Posterior cingulate gyrus (tissue), 11 donors: ENCODE measurements at places on chromosomes 16 and 17.
A peak's percentile ranks its signal among the peaks of the same experiment; 100 is the strongest.

DNA sequence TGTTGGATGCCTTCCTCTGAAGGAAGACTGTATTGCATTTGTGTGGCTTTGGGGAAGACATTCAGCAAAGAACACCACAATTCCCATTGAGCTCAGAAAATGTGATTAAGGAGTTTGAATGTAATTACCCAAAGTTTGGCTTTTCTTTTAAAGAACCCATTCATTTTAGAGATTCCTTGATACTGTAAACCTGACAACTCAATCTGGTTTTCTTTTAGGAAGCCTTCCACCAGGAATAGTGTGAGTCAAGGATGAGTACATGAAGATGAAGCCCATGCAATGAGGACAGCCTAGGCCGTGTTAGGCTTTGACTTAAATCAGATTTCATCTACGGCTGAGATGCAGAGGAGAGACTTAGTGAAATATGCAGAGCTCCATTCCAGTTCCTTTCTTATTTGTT, 271.7 kb upstream of the TBX2 start:
- no peak for DNase-seq

DNA sequence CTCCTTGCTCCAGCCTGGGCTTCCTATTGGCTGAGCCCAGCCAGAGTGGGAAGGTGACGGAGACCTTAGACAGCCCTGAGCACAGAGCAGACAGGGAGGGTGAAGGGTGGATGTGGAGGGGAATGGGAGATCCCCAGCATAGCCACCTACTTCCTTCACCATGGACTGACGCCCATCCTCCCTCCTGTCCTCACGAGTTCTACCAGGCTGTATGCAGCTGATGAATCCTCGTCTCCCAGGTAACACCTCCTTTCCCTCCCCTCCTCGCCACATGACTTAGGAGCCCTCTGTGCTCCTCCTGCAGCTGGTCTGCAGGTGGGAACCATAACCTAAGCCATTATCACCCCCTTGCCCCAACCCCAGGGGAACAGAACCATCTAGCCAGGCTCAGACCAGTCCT, 9.0 kb upstream of the CRHR1 start:
- DNase-seq, result no peak

DNA sequence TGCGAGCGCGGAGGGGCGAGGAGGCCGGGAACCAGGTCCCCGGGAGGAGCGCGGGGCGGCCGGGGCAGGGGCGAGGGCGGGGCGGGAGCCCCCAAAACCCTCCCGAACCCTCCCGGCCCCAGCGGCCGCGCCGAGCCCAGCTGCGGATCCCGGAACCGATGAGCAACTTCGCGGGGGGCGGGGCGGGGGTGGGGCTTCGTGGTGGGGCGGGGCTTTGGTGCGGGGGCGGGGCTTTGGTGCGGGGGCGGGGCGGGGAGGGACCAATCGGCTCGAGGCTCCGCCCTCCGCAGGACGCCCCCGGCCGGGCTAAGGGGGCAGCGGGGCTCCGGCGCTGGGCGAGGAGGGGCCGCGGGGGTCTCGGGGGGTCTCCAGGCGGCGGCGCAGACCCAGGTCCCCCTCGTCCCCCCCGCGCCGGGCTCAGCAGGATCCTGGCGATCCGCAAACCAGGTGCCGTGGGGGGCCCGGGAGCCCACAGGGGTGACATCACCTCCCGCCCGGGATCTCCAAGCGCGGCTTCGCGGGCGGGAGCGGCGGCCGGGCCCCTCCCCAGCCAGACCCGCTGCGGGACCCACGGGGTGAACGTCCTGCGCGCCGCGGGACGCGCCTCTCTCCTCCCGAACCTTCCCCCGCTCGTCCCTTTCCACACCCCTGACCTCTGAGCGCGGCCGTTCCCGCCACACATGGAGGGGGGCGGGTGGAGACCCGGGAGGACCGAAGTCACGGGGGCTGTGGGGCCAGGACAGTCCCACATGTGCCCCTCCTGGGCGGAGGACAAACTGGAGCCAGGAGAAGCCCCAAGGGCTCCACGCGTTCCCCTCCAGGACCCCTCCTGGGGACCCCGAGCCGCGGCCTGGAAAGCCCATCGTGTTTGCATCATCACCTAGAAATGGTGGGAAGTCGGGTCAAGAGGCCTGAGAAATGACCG, at the start of gene ABR:
Gene ABR (minus strand): TSS at position 164 of the 925 bp plus-strand sequence. CDS start 254 bp downstream, outside the sequence.
- DNase-seq, result no peak

GRCh38 chr17:15914400-15915170, 30.3 kb upstream of the ADORA2B start:
- no peak for DNase-seq

DNA sequence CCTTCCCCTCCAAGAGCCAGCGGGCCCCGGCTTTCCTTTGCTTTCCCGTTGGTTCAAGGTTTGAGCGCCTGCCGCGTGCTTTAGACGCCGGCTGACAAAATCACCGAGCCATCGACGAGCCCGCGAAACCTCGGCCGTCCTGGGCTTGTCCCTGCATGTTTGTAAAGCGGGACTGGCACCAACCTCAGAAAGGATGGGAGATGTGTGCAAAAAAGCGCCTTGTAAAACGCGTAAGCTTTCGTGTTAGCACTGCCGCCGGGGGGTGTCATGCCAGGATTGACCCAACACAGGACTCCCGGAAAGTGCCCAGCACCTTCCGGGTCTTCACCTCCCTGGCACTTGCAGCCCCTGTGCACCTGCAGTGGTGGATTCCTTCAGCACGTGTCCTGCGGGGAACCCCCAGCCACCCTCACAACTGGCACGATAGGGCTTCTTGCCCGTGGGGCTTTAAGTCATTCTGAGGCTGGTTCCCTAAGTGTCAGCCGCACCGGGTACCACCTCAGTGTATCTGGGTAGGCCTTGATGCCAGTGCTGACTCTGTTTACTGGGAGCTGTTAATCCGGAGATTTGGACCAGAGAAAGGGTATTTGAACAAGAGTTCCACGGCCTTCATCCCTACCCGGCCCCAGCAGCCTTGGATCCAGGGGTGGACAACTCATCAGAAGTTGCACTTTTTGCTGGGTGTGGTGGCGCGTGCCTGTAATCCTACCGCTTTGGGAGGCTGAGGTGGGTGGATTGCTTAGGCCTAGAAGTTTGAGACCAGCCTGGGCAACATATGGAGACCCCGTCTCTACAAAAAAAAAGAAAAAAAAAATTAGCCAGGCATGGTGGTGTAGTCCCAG, 817 bp downstream of the NDUFAF8 start:
- no peak for DNase-seq

DNA sequence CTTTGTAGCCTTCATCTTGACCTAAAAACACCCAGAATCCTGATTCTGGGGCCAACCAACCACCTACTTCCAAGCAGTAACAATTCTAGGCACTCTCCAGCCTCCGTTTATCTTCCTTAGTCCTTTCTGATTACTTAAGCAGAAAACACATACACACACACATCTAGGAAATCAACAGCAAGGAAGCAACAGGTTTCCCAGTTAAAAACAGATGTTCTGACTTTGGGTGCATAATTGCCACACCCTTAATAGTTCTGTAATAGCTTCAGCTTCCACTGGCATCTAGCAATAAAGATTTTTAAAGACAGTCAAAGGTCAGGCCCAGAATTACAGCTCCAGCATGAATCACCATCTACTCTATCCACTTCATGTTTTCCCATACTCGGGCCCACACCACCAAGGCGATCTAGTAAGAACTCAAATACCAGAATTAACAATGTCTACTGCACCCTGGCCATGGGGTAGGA, 2.6 kb downstream of the ARHGAP17 start:
- no peak for DNase-seq

DNA sequence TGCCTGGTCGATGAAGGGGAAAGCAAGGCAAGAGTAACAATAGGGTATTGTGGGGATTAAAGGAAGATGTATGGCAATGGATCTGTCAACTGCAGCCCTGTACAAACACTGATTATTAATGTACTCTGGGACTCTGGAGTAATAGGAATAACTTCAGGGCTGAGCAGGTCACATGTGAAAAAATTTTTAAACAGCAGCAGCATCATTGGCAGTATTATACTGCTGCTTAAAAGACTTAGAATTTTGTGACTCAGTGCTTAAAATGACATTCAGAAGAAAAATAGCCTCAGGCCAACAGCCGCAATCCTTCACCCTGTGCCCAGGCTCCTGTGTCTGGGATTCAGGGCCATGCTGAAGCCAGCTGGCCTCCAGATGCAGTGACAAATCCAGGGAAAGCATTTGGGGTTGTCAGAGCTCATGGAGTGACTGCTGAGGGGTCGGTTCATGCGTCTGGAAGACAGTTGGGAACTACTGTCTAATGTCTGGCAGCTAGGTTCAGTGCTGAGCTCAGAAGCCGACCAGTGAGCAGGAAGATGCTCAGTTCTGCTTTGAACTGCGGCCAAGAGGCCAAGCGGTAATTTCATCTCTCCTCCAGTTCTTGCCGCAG, 22.2 kb downstream of the TEX2 start:
- no peak for DNase-seq

- DNase-seq, result no peak
Measured at GRCh38 chr16:24939738-24940137, 75.4 kb downstream of the ARHGAP17 start.

- DNase-seq, result no peak
Measured at GRCh38 chr17:38711792-38712571, 6.9 kb downstream of the MLLT6 start.

- DNase-seq, result no peak
Measured at GRCh38 chr17:50537721-50538548, 5.4 kb downstream of the EPN3 start.

GRCh38 chr16:25637236-25637635, 54.5 kb upstream of the HS3ST4 start:
- DNase-seq, result no peak

DNA sequence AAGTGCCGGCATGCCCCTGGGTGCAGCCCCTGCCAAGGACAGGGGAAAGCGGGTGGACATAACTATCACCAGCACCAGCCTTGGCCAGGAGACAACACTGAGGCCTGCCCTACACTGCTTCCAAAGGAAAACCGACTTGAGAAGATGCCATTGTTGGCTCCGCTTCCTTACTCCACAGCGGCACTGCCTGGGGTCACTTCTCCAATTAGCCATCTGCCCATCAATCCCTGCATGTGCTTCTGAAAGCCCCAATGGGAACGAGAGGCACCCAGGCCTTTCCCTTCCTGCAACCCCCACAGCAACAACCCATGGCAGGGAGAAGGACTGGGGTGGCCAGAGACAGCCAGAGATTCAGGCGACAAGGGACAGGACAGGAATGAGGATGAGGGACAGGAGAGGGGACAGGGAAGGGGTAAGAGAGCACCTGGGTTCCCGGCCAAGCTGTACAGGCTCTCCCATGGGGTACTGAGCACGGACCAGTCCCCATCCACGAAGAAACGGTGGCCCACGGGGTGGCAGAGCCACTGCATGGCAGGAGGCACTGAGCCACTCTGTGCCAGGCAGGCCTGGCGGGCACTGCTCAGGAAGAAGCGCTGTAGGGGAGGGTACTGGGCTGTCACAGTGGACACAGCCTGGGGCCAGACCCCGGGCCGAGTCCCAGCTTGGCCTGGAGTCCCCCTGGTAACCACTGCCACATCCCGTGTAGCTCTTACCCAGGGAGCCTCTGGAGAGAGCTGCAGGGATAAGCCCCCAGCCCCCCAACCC, 21.2 kb downstream of the SREBF1 start:
- no peak for DNase-seq

- DNase-seq, result peak; percentile 91
Measured at GRCh38 chr16:12900599-12901203, 697 bp upstream of the SHISA9 start.

- DNase-seq, result peak; percentile 55
Measured at GRCh38 chr17:82551779-82552457, 32.4 kb downstream of the FOXK2 start.

DNA sequence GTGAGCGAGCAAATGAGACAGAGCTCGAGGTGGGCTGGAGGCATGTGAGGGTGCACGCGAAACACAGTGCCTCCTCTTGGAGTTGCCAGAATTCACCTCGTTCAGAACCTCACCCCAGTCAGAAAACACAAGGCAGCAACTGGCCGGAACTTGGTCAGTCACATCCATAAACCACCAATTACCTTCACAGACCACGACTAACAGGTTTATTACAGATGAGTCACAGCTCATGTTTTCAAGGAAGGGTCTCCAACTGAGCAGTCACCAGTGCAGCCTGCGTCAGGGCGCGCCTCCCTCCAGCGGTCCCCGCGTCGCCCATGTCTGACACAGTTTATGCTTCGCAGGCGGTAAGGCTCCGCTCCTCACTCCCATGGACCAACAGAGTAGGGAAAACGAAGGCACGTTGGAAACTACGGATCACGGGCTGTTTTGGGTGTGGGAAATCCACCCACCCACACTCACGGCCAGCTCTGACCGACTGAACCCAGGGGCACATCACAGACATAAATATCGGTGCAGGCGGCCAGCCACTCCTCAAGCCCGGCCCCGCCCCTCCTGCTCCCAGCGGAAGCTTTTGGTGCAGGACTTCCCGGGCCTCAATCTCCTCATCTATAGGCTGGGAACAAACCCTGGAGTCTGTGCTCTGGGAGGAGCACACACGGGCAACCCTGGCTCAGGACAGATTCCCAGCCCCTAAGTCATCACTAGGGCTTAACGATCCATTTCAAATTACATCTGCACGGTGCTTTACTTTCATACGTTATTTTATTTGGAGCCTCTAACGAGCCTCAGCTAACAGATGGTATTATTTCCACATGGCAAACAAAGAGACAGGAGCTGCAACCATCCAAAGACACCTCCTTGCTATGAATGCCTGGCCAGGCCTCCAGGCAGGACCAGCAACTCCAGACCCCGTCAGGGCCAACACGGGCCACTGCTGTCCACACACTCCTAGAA, 126.3 kb downstream of the ZNF778 start:
- DNase-seq, result no peak

GRCh38 chr16:86477642-86478041, 32.7 kb upstream of the FOXF1 start:
- no peak for DNase-seq

GRCh38 chr17:47009759-47010594, 30.9 kb upstream of the RPRML start:
- no peak for DNase-seq

DNA sequence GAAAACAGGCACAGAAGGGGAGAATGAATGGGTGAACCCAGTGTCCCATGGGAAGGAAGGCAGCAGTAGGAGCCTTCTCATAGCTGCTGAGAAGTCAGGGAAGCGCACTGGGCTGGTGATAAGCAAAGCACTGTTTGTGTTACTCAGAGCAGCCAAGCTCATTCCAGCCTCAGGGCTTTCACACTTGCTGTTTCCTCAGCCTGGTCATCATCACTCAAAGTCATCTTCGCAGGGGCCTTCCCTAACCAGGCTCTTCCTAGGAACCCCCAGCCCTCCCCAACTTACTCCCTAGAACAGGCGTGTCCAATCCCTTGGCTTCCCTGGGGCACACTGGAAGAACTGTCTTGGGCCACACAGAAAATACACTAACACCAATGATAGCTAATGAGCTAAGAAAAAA, 32.1 kb upstream of the LONP2 start:
- no peak for DNase-seq

DNA sequence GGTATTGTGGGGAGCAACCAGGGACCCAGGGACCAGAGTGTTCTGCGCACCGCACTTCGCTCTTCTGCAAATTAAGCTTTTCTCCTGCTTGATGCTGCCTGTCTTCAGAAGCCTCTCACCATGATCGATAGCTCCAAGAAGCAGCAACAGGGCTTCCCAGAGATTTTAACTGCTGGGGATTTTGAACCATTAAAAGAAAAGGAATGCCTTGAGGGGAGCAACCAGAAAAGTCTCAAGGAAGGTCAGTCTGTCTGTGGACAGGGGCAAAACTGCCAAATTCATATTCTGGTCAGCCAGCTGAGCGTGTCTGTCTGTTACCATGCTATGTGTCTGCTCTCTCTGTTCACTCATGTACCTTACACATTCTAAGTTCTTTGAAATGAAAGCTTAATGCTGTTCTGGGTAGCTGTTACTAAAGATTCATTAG, 115.7 kb downstream of the MRTFB start:
- no peak for DNase-seq
